ENCODE measurements at places on chromosomes 16 and 17. TPM values are rescaled to one million over a fixed set of nuclear protein-coding genes. Genes with fewer than 3 reads are reported as not detected.

Gene CTRB2
- polyA plus RNA-seq: 0.14 TPM

GRCh38 chr17:66255527-66255971, 26.3 kb upstream of the APOH start:
- no peak for DNase-seq

- no peak for DNase-seq
Observed at GRCh38 chr17:39196241-39196807, 1.1 kb downstream of the CACNB1 start.

GRCh38 chr16:80403894-80404293, 136.9 kb upstream of the DYNLRB2 start:
- DNase-seq: no peak

All from right cardiac atrium (tissue), 5 donors.